ENCODE measurements at places on chromosomes 13 and 19.

- DNase-seq, result no peak
Measured at GRCh38 chr13:22903301-22903700, 277.5 kb upstream of the SGCG start.

- peak; percentile 86 for DNase-seq
Measured at GRCh38 chr19:47428177-47428894, 9.0 kb upstream of the MEIS3 start.

DNA sequence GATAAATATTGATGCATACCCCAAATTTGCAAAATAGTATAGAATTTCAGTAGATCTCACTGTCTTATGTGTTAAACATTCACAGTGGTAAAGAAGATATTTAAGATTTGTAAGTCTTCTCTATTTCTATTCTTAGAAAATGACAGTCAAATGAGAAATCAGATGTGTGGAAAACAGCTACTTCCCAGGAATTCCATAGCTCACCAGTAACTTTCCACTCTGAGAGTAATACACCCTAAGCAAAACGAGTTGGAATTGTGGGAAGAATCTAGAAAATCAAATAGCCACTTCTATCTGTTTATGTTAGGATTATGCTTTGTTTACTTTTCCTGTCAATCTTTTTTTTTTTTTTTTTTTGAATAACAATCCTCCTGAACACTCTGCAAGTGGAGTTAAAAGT, 69.1 kb downstream of the FLT1 start:
- no peak for DNase-seq

- DNase-seq, result no peak
Measured at GRCh38 chr13:93318534-93319254, 92.1 kb downstream of the GPC6 start.

- no peak for DNase-seq
Measured at GRCh38 chr19:34172661-34173192, 423 bp downstream of the LSM14A start.
